ENCODE measurements at places on chromosomes 4 and X.

- no peak for DNase-seq
Observed at GRCh38 chr4:47686294-47686872, 151.5 kb downstream of the CORIN start.

- no peak for DNase-seq
Observed at GRCh38 chr4:169582706-169583105, 29.7 kb downstream of the NEK1 start.

DNA sequence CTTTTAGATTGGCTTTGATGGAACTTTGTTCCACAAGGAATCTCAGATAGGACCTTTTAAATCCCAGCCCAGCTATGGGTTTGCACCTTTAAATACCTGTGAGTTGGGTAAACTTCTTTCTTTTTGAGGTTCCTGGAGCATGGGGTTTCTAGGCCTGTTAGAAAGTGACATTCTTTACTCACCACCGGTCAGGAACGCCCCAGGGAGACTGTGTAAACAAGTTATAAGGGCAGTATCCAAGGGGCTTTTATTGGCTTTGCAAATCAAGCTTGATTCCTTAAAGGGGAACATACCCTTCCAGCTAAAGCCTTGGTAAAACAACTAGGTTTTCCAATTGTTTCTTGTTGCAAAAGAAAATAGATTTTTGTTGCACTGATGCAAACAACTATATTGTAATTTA, 93.4 kb downstream of the TENT5D start:
- DNase-seq, result no peak

GRCh38 chr4:84632092-84632491, 49.2 kb downstream of the CDS1 start:
- DNase-seq, result no peak

DNA sequence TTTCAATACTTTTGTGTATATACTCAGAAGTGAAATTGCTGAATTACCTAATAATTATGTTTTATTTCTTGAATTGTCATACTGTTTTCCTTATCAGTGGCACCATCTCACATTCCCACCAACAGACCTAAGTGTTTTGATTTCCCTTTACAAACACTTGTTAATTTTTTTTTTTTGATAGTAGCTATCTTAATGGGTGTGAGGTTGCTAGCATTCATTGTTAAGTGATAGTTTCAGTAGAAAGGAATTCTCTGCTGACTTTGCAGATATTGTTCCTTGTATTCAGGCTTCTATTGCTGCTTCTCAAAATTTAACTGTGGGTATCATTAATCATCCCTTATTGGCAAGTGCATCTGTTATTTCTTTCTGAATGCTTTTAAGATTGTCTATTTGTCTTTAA, 927.5 kb upstream of the SLIT2 start:
- no peak for DNase-seq

GRCh38 chr4:8648816-8649630, 56.5 kb downstream of the CPZ start:
- no peak for DNase-seq

DNA sequence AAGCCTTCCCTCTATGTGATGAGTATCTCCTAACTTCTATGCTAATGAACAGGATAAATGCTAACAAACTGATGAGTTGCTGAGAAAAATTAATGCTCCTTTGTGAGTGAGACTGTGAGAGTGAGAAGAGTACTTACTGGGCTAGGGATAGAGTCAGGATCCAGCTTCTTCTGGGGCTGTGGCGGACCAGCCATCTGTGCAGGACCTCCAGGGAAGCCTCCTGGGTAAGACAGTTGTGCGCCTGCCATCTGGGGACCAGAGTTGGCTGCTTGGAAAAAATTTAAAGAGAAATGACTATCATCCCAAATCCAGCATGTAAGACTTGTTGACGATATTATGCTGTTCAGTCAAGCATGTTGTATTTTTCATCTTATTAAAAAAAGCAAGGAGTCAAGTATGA, 21.0 kb downstream of the SEC24D start:
- DNase-seq, result no peak

DNA sequence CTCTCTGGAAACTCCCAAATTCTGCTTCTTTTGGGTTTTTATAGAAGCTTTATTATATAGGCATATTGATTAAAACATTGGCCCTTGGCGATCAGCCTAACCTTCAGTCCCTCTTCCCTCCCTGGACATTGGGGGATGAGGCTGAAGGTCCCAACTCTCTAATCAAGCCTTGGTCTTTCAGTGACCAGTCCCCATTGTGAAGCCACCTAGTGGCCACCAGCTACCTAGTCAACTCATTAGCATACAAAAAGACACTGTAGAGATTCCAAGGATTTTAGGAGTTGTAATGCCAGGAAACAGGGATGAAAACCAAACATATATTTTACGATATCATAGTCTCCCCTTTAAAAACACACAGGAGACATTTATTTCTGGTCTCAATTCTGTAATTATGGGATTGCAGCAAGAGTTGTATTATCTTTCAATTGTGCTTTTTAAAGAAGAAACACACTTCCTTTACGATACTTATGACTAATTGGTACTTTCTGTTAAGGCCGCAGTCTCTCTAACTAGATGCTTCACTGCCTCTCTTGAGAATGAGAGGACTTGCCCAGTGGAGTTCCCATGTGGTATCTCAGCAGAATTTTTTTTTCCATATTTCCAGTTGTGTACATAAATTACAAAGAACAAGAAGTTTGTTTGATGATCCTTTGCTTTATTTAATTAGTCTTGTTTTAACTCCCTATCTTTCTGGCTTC, 58.2 kb downstream of the WDR17 start:
- peak; percentile 1 for DNase-seq

DNA sequence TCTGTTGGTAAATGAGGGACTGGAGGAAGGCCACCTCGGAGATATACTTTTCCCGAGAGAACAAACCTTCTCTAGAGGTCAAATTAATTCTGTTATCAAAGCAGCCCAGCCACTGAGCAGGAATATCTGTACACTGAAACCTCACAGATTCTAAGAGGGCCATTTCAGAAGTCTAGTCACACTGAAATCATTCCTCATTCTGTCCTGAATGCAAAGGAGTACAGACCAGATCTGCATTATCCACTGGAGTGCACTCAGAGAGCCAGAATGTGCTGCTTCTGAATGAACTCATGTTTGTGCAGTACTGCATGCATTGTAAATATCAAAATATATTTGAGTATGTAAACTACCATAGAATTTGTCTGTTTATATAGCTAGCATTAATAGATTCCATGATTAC, 278.3 kb upstream of the FSTL5 start:
- DNase-seq, result no peak

GRCh38 chrX:6226596-6227452, 1.8 kb downstream of the NLGN4X start:
- DNase-seq, result no peak

DNA sequence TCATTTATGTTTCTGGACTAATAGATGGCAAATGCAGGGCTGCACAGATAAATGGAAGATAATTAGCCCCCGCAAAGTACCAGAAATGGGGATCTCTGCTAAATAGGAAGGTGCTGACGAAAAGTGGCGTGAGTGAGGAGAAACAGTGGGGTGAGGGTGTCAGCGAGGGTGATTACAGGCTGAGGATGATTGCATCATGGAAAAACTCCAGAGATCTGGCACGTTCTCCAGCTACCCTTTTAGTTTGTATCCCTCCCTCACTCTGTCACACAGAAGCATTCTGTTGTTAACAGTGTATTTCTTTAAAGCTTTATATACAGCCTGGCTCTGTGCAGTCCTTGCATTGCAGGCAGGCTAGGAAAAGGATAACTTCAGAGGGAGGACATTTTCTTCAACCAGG, 309.6 kb upstream of the DDX53 start:
- DNase-seq, result no peak

- DNase-seq, result no peak
Observed at GRCh38 chr4:52982255-52982945, 120.3 kb downstream of the RASL11B start.

DNA sequence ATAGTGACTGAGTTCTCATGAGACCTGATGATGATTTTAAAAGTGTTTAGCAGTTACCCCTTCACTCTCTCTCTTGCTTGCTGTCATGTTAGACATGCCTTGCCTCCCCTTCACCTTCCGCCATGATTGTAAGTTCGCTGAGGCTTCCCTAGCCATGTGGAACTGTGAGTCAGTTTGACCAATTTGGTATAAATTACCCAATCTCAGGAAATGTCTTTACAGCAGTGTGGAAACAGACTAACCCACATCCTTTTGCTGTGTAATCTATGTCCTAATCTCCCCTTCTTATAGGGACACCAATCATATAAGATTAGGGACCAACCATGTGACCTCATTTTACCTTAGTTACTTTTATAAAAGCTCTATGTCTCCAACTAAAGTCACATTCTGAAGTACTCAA, 677.8 kb downstream of the ADGRL3 start:
- no peak for DNase-seq

DNA sequence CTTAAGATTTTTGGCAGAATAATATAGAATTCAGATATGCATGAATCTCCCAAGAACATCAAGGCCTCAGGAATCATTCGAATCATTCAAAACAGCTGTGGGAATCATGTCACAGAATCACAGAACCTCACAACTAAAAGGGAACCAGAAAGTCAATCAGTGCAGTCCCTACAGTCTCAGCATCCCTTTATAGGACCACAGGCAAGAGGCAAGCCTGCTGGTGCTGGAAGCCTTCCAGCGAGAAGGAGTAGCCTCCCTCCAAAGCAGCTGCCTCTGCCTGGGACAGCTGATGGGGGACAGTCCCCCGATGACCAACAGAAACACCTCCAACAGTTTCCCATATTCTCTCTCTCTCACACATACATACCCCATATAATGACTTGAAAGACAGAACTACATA, 20.7 kb downstream of the QDPR start:
- DNase-seq, result no peak

DNA sequence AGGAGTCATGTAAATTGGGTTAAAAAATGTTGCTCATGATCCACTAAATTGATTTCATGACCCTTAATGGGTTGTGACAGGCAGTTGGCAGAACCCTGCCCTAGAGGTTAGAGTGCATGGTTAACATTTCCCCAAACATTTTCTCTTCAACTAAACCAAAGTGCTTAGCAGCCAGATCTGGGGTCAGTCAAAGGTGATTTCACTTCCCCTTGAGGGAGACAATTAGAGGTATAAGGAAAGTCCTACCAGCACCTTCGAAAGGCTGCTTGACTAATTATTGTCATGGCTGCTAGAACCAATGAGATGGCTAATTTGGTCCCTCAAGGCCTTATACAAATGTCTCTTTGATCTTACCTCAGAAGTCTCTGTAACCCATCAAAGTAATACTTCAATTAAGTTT, 30.9 kb upstream of the INTS6L start:
- no peak for DNase-seq

DNA sequence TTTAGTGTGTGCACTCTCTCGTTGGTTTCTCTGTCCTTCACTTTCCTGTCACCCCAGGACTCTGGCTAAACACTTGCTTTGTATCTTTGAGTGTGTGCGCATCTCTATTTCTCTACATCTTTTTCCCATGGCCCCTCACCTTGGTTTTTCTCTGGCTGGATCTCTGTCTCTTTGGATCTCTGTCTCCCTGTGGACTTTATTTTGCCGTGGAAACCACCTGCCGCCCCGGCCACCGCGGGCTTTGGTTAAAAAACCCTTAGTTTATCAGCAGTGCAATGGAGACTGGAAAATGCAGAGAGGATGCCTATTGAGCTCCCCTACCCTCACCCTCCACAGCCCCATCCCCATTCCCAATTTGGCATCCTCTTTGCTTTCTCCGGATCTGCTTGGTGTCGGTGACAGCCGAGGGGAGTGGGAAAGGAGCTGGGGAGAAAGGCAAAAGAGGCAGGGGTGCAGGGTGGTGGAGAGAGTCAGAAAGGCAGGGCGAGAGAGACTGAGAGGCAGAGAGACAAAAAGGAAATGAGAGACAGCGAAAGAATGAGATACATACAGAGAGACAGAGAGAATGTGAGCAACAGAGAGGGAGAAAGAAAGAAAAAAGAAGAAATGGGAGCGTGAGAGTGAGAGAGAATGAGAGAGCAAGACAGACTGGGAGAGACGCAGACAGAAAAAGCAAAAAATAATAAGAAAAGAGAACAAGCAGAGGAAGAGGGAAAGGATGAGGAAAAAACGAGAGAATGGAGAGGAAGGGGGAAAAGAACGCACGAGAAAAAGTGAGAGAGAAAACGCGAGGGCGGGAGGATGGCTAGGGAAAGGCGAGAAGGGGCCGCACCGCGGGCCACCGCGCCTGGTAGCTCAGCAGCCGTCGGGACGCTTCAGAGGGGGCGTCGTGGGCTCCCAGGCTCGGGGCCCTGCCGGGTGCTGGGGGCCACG, 688 bp downstream of the GPR101 start:
- DNase-seq, result no peak

DNA sequence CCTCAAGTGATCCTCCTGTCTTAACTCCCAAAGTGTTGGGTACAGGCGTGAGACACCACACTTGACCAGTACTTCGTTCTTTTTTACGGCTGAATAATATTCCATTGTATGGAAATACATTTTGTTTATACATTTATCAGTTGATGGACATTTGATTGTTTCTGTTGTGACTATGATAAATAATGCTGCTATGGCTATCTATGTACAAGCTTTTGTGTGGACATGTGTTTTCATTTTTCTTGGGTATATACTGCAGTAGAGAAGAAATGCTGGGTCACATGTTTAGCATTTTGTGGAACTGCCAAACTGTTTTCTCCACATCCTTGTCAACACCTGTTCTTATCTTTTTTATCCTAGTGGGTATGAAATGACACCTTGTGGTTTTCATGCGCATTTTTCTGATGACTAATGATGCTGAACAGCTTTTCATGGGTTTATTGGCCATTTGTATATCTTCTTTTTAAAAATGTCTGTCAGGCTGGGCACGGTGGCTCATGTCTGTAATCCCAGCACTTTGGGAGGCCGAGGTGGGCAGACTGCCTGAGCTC, 37.3 kb downstream of the SAT1 start:
- DNase-seq, result no peak

DNA sequence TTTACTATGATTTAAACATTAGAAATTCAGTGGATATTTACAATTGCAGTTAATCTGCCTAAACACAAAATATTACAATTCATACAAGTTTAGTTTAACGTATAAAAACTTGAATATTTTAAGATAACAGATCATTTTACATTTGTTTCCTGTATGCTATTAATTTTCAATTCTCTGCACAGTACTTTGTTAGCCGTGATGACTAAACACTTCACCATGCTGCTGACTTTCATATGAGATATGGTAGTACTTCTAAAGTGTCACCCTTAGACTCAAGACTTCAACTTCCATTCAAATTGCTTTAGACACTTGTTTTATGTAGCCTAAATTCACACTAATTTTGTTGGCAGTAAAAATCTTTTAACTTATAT, 1646.4 kb upstream of the ADGRL3 start:
- peak; percentile 12 for DNase-seq

- no peak for DNase-seq
Observed at GRCh38 chr4:148445071-148445859, 3.1 kb upstream of the NR3C2 start.

- no peak for DNase-seq
Observed at GRCh38 chr4:114062499-114062898, 83.1 kb upstream of the ARSJ start.

GRCh38 chrX:15686818-15687685, 22.4 kb upstream of the CLTRN start:
- peak; percentile 28 for DNase-seq

GRCh38 chrX:9635368-9635767, 130.3 kb downstream of the GPR143 start:
- no peak for DNase-seq

- DNase-seq, result no peak
Observed at GRCh38 chrX:155242300-155242699, 22.0 kb downstream of the RAB39B start.

GRCh38 chr4:5370286-5370685, 319.0 kb downstream of the STK32B start:
- peak; percentile 64 for DNase-seq

GRCh38 chr4:40555176-40555900, 74.3 kb downstream of the RBM47 start:
- DNase-seq, result no peak
